ENCODE measurements at places on chromosomes 3 and 15. TPM values are rescaled to one million over a fixed set of nuclear protein-coding genes. Genes with fewer than 3 reads are reported as not detected.

RTP1 gene
- not detected for polyA plus RNA-seq

GABRR3 gene
- polyA plus RNA-seq = 0.04 TPM

GRCh38 chr3:115789481-115789880 is 166.2 kb downstream of the GAP43 start:
- DNase-seq = no peak

GRCh38 chr3:178537122-178537705 is 978 bp downstream of the KCNMB2 start:
- no peak for DNase-seq

GRCh38 chr15:55800216-55800615 is 57.3 kb upstream of the PRTG start:
- no peak for DNase-seq
